ENCODE measurements at places on chromosomes 7 and 10.

DNA sequence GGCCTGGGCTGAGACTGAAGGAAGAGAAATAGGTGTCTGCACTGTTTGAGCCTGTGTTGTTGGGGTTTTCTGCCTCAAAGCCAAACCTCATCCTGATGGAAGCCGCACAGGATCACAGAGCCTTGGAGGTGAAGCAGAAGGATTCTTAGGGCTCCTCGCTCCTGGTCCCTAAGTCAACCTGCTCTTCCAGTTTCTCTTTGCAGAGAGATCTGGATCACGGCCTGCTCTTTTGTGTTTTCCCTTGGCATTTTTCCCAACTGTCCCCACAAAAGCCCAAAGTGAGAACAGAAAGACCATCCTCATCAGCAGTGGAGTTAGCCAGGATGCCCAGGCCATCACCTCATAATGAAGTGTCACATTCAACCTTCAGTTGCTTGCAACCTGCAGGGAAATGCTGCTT lies 20.3 kb upstream of the PPIA start:
- DNase-seq: no peak

GRCh38 chr10:45593938-45594275 lies 78.7 kb downstream of the ZFAND4 start:
- no peak for DNase-seq

- no peak for DNase-seq
Measured at GRCh38 chr7:135181261-135181928, 10.9 kb upstream of the CYREN start.

GRCh38 chr7:12610899-12611298 lies 40.4 kb downstream of the SCIN start:
- DNase-seq: no peak

DNA sequence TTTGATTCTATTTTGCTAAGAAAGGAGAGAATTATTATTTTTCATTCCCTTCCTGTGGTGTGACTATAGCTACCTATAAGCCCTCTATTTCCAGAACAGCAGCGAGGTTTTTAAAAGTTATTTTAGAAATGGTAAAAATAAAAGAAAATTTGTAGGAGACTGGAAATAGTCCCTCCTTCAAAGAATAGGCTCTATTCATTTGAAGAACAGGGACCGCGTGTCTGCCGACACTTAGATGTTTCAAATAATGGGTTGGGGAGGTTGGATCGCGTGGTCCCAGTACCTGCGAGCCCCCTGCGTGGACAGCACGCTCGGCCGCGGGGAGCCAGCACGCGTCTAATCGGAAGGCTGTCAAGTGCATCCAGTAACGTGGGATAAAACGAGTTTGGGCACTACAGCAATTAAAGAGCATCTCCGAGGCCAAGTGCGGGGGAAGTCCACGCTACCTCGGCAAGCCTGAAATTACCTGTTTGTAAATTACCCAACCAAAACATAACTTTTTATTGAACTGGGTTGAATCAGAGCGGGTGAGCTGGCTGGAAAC lies 1.0 kb downstream of the CACNA2D1 start:
- no peak for DNase-seq

GRCh38 chr7:157397036-157397720 lies 60.4 kb downstream of the DNAJB6 start:
- DNase-seq: no peak

- no peak for DNase-seq
Measured at GRCh38 chr10:57141708-57142107, 780.6 kb upstream of the ZWINT start.
